ENCODE measurements at places on chromosomes 13 and 19. TPM values are rescaled to one million over a fixed set of nuclear protein-coding genes. Genes with fewer than 3 reads are reported as not detected.

The NCR1 gene
- total RNA-seq: 11.8 TPM

The C5AR1 gene
- 53.4 TPM for total RNA-seq

The PSG7 gene
- not detected for total RNA-seq

The IGFL3 gene
- not detected for total RNA-seq

The PCSK4 gene
- total RNA-seq: 1.1 TPM

The FBN3 gene
- not detected for total RNA-seq

The HS6ST3 gene
- not detected for total RNA-seq

The ZNF667 gene
- total RNA-seq: 3.2 TPM

The ZNF576 gene
- total RNA-seq: 12.9 TPM

The MEIOSIN gene
- total RNA-seq: not detected

Measured in spleen (tissue), 13 donors.